Head of caudate nucleus (tissue), 42 donors: ENCODE measurements at places on chromosomes 4 and X.

DNA sequence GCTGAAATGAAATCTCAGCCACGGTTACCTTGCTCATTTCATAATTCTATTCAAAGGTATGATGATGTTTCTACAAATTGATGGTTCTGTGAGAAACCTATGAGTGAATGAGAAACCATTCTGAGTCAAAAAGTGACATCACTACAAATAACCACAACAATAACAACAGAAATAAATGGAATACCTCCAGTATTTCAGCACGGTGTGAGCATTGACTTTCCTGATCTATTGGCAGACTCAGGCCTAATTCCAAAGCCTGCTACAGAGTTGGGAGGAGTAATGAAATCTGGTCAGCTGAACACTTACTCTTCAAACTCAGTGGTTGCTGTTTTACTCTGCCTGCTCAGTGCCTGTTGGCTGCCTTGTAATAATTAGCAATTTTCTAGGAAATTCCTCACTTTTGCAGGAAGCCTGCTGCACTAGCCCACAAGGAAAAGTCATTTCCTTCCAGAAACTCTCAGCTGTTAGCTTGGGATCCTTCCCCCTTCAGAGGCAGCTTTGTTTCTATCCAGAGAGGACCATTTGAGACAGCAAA lies 18.8 kb upstream of the SYNPO2 start:
- DNase-seq = no peak

GRCh38 chr4:24256547-24256946 lies 327.8 kb downstream of the DHX15 start:
- no peak for DNase-seq

GRCh38 chrX:5307416-5307815 lies 921.3 kb downstream of the NLGN4X start:
- DNase-seq = no peak

DNA sequence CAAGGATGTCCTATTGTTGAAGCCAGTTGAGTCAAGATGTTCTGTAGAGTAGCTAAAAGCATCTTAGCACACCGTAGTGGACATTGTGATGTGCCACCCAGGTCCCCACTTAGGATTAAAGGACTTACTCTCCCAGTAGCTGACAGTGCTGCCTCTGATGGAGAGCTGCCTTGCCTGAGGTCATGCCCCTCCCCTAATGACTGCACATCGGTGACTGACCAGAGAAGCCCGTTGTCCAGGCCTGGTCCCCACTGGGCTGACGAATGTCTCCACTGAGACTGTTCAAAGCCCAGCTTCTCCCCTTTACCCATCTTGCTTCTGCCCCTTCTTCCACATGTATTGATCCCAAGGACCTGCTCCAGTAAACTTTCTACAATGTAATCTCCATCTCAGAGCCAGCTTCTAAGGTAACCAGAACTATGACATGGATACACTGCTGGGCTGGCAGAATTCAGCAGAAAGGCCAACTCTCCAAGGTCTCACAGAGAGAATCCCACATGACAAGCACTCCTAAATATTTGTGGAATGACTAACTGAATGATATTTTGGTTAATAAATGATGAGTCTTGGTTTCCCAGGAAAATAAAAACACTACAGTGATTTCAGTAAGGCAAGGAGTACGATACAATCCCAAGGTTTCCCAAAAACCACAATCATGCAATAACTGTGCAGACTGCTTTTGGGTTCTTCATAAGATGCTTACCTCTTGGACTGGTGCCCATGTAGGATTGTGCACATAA lies 82.4 kb upstream of the TMEM150C start:
- DNase-seq = no peak

DNA sequence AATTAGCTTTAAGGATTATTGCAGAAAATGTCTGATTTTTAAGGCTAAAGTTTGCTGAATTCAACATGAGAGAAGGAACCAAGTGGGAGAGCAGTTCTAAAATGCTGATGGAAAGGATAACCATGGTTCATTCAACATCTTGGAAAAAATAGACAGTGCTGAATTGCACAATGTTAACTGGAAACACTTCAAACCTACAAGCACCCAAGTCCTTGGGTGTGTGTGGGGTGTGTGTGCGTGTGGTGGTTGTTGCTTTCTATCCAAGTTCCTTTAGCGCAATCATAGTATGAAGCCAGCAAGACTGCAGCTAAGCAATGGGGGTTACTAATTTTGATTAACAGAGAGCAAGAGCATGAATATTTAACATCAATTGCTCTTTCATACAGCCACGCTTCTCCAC lies 29.3 kb upstream of the SCOC start:
- DNase-seq = no peak

DNA sequence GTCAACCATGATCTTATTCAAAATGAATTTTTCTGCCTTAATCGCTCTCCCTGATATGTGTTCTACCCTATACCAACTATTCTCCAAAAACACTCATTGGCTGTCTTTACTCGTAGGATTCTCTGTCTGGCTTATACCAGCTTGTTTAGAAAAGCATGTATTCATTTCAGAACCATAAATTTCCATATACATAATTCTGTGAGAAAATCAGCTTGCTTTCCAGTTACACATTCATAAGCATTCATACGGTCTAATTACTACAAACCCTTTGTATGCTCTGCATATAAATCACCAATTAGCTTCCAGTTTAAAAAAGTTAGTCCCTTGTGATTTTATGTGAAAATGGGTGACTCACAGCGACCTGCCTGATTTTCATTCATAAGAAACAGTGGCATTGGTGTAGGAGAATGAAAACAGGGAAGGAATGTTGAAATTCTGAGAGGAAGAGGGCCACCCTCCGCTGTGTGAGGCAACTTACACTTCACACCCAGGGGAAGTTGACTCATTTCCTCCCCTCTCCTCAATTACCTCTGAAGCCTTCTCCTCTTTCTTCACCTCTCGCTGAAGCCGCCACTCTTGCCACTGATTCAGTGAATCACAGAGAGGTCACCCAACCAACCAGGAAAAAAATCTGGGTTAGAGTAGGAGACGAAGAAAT lies 63.3 kb downstream of the MEPE start:
- peak; percentile 9 for DNase-seq

- DNase-seq = no peak
Observed at GRCh38 chrX:117327373-117327772, 789.2 kb downstream of the KLHL13 start.

GRCh38 chr4:75679876-75680575 lies 6.8 kb upstream of the G3BP2 start:
- no peak for DNase-seq

GRCh38 chr4:173371292-173372192 lies 788 bp downstream of the SAP30 start:
- DNase-seq = peak; percentile 91

DNA sequence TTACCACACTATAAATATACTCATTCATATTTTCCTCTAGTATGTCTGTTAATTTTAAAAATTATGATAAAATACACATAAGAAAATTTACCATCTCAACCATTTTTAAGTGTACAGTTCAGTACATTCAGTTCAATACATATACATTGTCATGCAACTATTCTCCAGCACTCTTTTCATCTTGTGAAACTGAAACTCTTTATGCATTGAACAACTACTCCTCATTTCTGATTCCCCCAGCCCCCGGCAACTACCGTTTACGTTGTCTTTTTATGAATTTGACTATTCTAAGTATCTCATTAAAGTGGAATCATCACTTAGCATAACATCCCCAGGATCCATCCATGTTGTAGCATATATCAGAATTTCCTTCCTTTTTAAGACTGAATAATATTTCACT lies 8.7 kb downstream of the SMARCAD1 start:
- DNase-seq = no peak

DNA sequence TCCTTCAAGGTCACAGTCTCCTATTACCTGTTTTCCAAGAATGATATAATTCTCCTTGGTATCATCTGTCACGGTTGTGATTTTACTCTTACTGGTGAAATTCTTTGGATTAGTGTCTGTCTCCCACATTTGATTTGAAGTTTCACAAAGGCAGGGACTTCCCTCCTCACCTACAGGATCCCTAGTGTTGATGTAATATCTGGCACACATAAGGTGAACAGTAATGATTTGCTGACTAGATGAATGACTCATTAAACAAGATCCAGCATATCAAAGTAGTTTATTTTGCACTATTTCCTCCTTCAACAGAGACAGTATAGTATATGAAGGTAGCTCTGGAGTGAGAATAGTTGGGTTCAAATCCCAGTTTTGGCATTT lies 135.3 kb upstream of the IL1RAPL2 start:
- no peak for DNase-seq

- no peak for DNase-seq
Observed at GRCh38 chr4:129429581-129430320, 333.8 kb downstream of the C4orf33 start.

DNA sequence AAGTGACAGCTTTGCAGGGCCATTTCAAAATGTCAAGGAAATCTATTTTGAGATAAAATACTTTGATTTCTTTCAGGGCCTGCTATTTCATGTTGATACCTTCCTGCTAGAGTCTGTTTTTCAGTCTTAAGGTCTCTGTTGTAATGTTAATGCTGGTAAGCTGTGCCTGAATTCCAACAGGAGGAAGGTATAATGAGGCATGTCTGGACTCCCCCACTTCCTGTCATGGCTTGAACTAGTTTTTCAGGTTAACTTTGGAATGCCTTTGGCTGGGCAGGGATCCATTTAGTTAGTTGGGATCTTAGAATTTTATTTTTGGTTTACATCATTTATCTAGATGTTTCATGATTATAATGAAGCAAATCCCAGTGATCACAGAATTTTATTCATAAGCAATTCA lies 279.0 kb downstream of the CFAP47 start:
- DNase-seq = no peak

DNA sequence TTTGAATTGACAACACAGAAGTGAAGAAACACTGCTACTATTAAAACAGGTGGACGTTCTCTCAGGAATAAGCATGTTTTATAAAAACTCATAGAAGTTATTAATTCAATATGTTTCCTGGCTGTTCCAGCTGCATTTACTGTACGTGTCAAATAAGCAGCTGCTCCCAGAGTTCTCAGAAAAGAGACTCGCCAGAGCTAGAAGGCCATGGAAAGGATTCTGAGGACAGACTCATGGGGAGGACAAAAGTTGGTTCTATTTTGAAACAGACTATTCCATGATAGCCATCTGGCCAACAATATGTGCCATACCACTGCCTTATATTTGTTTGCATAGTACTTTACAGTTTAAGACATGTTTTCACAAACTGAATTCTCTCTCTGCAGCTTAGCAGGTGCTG lies 136.5 kb downstream of the NR3C2 start:
- no peak for DNase-seq

DNA sequence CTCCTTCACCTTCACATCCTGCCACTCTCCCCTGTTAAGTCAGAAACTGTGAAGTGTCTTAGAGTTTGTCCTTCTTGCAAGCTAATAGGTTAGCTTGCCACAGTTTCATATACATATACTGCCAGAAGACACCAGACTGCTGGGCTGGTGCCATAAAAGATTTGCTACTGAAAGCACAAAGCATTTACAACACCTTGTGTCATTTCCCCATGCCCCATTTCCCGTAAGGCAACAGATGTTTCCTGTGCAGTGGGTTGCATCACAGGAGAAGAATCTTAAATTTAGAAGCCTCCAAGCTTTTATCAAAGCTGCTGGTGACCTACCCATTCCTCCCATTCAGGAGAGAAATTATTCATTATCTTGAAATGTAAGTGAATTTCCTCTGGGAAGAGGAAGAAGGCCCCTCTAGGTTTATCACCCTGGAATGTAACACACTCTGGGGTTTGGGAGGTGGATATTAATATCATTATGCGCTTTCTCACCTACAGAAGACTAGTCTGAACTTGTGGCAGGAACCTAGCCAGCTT lies 34.5 kb upstream of the RAB33B start:
- peak; percentile 53 for DNase-seq

- no peak for DNase-seq
Observed at GRCh38 chrX:150229481-150229880, 133.6 kb upstream of the MAMLD1 start.

DNA sequence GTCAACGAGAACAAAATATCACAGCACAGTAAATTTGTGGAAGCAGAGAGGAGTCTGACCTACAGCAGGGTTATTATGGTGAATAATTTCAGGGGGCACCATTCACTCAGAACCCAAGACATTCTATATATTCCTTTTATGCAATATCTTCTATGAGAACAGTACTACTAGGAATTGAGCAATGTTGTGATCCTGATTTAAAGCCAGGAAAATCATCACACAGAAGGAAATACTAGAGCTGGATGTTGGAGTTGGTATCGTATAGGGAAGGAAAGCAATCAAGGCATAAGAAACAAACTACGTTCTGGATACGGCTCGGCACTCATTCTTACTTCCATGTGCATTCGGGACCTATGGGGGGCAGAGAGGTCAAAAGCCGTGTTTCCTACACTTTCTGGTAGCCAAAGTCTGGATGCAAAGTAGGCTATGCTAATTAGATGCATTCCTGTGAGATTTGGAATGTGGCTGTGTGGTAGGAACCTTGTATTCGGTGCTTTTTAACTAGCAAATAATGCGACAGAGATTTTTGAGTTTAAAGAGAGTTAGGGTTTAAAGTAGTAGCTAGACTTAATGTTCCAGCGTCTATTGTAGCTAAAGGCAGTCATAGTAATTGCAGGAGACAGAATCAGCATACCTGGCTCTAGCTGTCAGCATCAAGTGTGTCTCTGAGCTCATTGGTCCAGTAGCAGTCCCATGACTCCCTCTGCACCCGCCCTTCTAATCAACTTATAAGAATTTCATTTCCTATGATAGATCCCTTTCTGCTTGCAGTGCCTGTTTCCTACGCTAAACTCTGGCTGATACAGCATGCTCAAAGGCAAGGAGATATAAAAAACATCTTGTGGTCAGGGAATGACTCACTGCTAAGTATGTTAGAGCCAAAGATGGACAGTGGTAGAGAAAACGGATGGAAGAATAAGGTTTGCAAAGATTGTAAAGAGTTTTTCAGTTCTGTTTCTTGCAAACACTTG lies 43.3 kb upstream of the PDGFC start:
- DNase-seq = no peak

- DNase-seq = no peak
Observed at GRCh38 chr4:36322921-36323354, 41.5 kb downstream of the DTHD1 start.

- no peak for DNase-seq
Observed at GRCh38 chr4:124329134-124329533, 383.4 kb downstream of the ANKRD50 start.

DNA sequence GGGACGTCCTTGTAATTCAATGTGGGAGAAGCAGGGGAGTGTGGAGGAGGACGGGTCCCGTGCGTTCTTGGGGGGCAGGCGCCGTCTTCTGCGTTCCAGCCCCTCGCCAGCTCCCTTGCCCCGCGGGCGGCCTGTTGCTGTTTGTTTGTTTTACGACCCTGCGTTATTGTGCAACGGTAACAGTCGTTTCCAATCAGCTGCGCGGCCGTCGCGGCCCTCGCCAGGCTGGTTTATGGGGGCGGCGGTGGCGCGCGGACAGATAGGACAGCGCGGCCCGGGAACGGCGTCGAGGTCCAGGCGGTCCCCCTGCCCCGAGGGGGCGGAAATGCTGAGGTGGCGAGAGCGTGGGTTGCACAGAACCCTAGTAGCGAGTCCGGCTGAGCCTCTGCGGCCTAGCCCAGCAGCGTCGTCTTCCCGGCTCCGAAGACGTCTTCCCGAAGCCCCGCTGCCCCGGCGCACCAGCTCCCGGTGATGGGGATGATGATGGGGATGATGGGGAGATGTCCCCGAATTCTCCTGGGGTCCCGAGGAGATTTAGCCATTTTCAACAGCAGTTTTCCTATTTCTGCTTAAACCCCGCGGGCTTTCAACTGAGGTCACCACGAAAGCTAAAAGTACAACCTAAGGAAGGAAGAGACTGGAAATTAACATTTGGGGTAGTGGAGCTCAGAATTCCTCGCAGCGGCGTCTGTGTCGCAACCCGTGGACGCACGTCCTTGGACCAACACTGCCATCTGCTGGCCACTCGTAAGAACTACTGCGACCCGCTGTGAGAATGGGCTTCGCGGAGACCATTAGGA lies 4.8 kb downstream of the PDGFRA start:
- peak; percentile 80 for DNase-seq

- DNase-seq = no peak
Observed at GRCh38 chr4:39365360-39365759, 802 bp downstream of the RFC1 start.
